ENCODE measurements at places on chromosomes 6 and 20.

- DNase-seq, result no peak
Measured at GRCh38 chr20:53036992-53037391, 64.8 kb downstream of the TSHZ2 start.

- DNase-seq, result no peak
Measured at GRCh38 chr6:11805259-11806053, 26.9 kb upstream of the ADTRP start.

GRCh38 chr6:96276305-96276704, 245.3 kb upstream of the UFL1 start:
- no peak for DNase-seq

- DNase-seq, result no peak
Measured at GRCh38 chr6:67956352-67956751, 678.7 kb upstream of the ADGRB3 start.

DNA sequence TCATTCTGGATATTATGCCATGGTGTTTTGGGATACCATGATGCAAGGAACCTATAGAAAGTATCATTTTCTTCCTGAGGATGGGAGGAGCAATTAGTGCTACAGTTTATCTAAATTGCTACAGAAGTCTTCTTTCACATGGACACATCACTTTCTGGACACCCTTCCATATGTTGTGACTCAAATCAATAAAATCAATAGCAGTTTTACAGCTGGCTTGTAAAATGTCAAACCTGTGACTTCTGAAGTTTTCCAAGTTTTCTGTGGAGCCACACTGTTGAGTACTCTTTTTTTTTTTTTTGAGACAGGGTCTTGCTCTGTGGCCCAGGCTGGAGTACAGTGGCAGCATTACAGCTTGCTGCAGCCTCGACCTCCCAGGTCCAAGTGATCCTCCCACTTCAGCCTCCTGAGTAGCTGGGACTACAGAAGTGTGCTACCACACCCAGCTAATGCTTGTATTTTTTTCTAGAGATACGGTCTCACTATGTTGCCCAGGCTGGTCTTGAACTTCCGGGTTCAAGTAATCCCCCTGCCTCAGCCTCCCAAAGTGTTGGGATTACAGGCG, 24.1 kb upstream of the CD2AP start:
- DNase-seq, result no peak

DNA sequence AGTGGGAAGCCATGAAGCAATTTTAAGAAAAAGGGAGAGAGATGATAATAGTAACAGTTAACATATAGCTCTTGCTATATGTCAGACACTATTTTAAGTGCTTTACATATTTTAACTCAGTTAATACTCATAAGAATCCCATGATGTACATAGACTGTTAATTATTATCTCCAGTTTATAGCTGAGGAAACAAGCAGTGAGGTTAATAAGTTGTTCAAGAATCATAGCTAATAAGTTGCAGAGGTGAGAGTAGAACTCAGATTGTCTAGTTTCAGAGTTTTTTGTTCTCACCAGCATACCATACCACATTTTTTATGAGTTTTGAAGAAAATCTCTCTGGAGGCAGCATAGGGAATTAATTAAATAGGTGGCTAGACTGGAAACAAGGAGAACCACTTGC, 144.6 kb upstream of the MMS22L start:
- DNase-seq, result no peak

DNA sequence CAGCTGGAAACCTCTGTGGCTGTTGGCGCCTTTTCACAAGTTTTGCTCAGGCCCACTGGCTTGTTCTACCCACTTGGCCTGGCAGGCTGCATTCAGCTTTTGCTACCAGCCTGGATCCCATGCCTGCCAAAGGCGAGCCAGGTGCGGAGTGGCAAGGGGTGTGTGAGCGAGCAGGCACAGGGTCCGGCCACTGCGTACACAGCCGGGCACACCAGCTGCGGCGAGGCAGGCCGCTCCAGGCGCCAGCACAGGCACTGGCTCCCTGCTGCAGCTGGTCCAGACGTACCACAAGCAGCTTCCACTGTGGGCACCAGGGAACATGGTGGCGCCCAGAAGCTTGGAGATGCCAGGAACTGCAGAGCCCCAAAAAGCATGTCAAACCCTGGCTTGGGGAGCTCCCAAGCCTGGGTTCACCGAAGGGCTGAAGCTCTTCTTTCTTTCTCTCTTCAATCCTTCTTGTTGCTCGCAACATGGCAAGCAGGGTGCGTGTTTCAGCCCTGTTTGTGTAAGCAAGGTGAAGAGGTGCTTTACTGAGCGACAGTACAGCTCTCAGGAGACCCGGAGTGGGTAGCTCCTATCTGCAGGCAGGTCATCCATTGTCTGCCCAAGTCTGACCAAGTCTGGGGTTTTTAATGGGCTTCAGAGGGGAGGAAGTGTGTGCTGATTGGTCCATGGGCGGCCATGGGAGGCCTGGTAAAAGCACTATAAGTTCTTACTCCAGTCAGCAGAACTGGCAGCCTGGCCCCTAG, 32.6 kb upstream of the GRM4 start:
- DNase-seq, result no peak

GRCh38 chr6:28922004-28922820, 1.6 kb downstream of the TRIM27 start:
- peak; percentile 51 for DNase-seq

DNA sequence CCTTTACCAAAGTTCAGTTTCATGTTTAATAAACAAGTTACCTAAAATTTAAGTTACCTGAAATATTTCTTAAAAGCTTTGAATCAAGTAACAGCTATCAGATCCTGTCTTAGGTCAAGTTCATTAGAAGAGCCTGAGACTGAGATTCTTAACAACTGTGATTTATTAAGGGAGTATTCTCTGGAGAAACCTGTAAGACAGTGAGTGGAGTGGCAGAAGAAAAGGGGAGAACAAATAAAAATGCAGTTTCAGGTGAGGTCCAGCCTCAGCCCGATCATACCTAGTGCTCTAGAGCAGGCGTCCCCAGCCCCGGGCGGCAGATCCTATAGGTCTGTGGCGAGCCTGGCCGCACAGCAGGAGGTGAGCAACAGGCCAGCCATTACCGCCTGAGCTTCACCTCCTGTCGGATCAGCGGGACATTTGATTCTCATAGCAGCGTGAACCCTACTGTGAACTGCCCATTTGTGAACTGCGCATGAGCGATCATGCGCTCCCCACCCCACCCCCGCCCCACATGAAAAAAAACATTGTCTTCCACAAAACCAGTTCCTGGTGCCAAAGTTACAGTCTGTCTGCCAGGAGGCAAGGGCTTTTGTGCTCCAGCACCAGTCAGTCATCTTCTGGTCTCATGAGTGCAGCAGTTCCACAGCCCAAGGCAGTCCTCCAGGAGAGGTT, 59.2 kb upstream of the ADGRB3 start:
- peak; percentile 1 for DNase-seq

GRCh38 chr20:44362466-44362940, 7.0 kb downstream of the HNF4A start:
- DNase-seq, result no peak

GRCh38 chr20:35269055-35269781, 8.7 kb downstream of the MMP24OS start:
- peak; percentile 79 for DNase-seq

Data from hematopoietic multipotent progenitor cell treated with erythropoietin and hydrocortisone succinate and interleukin-3 and kit ligand, for 4 days (in vitro differentiated cells).